ENCODE measurements at places on chromosomes 16 and 17.

- no peak for DNase-seq
These were observed 436.2 kb downstream of the SLC39A11 start for GRCh38 chr17:72656130-72656763.

GRCh38 chr16:51507286-51507685 is 356.2 kb upstream of the SALL1 start:
- no peak for DNase-seq

GRCh38 chr17:17539591-17539990 is 43.4 kb upstream of the RASD1 start:
- no peak for DNase-seq

DNA sequence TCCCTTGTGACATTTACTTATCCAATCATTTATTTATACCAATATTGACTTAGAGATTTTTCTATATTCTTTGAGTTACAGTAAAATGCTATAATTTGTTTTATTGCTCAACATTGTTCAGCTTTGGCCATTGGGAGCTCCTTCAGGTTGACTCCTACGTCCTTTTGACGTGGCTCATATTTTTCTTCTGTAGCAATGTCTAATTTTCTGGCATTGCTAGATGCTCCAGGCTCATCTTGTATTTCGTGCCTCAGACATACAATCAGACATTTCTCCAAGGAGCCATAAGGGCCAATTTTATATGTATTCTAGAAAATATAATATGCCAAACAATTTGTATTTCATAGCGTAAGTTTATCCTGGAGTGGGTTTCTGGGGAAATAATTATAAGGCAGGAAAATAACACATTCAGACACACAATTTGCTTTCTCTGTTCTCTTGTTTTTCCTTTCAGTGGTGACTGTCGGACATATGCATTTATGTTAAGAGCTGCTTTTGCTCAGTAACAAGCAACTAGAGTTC is 355.1 kb upstream of the MON1B start:
- DNase-seq, result no peak

DNA sequence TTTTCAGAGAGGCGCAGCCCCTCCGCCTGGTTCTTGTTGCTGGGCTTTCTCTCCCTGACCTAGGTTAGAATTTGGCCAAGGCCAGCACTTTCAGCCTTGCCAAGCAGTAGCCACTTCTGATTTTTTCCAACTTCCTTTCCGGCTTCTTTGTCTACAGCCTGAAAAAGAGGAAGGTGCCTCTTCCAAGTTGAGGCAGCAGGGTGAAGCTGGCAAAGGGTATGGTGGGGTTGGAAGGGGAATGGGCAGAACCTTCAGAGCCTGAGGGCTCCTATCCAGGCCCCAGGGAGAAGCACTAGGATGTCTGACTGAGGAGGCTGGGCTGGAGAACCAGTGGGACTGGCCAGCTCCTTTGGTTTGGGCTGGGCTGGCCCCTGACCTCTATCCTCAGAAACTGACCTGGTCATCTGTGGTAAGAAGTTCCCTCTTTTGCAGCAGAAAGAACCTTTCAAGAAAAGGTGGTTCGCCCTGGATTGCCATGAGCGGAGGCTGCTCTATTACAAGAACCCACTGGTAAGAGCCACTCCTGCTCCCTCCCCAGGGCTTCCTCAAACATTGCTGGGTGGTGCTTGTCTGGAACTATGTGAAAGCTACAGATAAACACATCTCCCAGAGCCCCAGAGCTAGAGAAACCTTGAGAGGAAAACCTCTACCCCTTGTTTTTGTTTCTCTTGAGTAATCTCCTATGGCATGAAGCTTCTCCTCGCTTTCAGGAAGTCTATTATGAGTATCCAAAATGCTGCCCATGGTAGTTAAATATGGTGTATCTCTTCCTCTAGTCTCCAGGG is 16.6 kb upstream of the RNF135 start:
- DNase-seq, result no peak

DNA sequence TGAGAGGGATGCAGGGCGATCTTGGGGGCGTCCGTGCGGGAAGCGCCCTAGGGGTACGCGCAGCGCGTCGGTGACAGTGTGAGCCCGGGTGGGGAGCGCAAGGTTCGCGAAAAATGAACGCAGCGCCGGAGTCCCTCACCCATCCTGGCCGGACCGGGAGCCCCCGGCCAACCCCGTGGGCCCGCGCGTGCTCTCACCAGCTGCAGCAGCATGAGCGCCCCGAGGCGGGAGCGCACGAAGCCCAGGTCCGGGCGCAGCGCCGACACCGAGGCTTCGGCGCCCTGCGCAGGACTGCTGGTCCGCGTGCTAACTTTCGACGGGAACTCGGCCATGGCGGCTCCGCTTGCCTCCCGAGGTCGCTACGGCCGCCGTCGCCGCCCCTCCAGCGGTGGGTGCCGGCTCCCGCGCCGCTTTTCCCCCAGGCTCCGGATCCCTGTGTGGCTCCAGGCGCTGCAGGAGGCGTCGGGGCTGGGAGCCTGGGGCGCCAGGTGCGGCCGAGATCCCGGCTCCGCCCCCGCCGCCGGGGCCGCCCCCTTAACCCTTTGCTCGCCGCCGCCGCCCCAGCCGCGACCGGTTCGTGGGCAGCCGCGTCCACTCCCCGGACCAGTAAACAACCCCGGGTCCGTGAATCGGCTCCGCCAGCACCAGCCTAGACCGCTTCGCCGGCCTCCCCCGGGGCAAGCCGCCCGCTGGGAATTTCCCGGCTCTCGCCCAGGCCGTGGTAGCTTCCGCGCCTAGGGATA is at the start of gene PLLP:
Gene PLLP (minus strand): TSS at position 464 of the 743 bp plus-strand sequence. CDS start 132 bp downstream, at position 332.
- peak; percentile 19 for DNase-seq

DNA sequence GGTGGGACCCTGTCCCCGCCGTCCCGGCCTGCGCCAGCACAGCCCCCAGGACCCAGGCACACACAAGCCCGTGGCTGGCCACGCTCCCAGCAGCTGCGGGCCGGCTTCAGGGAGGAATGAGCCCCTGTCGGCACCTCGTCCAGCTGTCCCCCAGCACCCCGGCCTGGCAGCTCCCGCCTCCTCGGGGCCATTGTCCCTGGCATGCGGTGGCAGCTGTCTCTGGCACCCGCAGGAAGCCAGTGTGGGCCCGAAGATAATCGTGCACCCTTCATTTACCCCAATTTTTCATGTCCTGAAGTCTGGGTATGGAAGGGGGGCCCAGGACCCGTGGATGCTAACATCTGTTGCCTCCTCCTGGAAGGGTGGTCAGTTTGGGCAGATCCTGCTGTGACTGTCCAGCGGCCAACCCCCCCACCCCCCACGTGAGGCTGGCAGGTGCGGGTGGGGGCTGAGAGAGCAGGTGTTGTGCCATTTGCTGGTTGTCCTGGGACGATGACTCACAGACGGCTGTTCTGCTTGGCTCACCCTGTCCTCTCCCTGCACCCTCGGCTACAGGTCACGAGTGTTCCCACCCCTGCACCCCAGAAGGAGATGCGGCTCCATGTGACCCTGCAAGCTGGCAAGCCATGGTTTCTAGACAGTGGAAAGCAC is 4.0 kb upstream of the LMF1 start:
- no peak for DNase-seq

- no peak for DNase-seq
These were observed 23.9 kb downstream of the AMFR start for GRCh38 chr16:56401482-56401881.

- no peak for DNase-seq
These were observed 73.6 kb downstream of the OR1D5 start for GRCh38 chr17:2989855-2990254.

- DNase-seq, result no peak
These were observed 21.3 kb downstream of the FBXL20 start for GRCh38 chr17:39380144-39380543.

DNA sequence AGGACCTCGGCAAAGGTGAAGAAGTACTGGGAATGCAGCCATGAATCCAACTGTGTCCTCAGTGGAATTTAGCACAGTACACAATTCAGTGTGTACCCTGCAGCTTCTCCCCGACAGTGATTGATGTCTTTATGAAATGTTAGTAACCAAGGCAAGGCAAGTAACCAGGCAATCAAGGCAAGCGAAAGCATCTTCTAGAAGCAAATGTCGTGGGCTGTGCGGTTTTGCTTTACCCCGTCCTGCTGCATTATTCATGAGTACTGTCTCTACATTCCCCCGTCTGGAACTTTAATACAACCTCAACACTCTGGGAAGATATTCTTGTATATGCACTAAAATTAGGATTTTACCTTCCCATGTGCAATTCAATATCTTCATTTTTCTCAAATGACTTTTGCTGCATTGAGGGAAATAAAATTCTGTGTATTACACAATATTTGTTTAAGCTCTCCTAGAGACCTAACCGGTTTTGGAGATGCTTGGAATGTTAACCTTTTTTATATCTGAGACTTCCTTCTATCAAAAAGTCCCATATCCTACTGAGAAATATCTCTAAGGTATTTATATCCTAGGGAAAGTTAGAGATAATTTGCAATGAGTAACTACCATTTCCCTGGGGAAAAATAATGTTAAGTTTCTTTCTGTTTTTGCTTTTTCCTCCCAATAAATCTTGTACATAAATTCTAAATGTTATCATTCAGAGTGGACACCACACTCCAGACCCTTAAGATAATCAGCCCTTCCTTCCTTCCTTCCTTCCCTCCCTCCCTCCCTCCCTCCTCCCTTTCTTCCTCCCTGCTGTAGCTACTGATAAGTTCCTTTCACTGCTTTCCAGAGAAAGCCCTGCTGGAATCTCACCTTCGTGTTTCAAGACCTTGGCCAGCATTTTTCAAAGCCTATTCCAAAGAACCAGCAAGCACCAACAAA is 51.9 kb upstream of the ADORA2B start:
- DNase-seq, result no peak

- peak; percentile 71 for DNase-seq
These were observed 431.3 kb downstream of the MAF start for GRCh38 chr16:79169239-79169638.

DNA sequence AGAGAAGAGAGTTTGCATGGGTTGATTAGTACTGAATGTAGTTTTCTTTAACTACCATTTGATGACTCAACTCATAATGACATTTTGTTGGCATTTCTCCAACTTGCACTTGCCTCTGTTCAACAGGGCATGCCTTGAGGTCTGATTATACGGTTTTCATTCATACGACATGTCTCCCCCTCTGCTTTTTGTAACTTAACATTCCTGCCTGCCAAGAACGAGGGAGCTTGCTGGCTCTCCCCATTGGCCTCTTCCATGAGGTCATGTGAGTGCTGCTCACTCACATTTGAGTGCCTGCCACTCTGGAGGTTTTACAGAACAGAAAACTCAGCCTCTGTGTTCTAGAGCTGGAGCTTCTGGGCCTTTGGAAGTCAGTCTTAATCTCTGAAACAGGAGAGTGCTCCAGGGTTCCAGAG is 19.7 kb downstream of the MAP2K6 start:
- no peak for DNase-seq
